ENCODE measurements at places on chromosomes 5 and 9. TPM values are rescaled to one million over a fixed set of nuclear protein-coding genes. Genes with fewer than 3 reads are reported as not detected.

The FAT2 gene
- under 0.01 TPM for total RNA-seq

The ISCA1 gene
- 16.1 TPM for total RNA-seq

The DMGDH gene
- total RNA-seq = 0.68 TPM

The MARCOL gene
- not detected for total RNA-seq

The SLC1A1 gene
- 14.2 TPM for total RNA-seq

The LCP2 gene
- not detected for total RNA-seq

The SLC27A6 gene
- not detected for total RNA-seq

The MTMR12 gene
- 10.2 TPM for total RNA-seq

The GM2A gene
- 14.1 TPM for total RNA-seq

The INSL6 gene
- total RNA-seq = not detected

The IFNB1 gene
- not detected for total RNA-seq

The AMACR gene
- 7.0 TPM for total RNA-seq

The PTGDS gene
- total RNA-seq = 33.0 TPM

The TRIM7 gene
- total RNA-seq = 2.9 TPM

The PRDM9 gene
- total RNA-seq = not detected

The SMIM32 gene
- total RNA-seq = not detected

The LHX6 gene
- total RNA-seq = not detected

The GLRA1 gene
- total RNA-seq = not detected

The TMEM252 gene
- total RNA-seq = not detected

The FOXD4 gene
- total RNA-seq = 0.23 TPM

The MEGF10 gene
- total RNA-seq = under 0.01 TPM

The CCNG1 gene
- 268 TPM for total RNA-seq

The LCN9 gene
- total RNA-seq = not detected

The MAP1B gene
- 145 TPM for total RNA-seq

The IL9 gene
- not detected for total RNA-seq

The SLC22A4 gene
- total RNA-seq = 1.5 TPM

The CHSY3 gene
- total RNA-seq = 4.0 TPM

The LHX3 gene
- total RNA-seq = not detected

The STPG3 gene
- total RNA-seq = not detected
